ENCODE measurements at places on chromosomes 7 and 10. TPM values are rescaled to one million over a fixed set of nuclear protein-coding genes. Genes with fewer than 3 reads are reported as not detected.

Gene TES
- total RNA-seq, result 17.7 TPM

Gene ANKRD1
- total RNA-seq, result under 0.01 TPM

Gene NANOS1
- total RNA-seq, result 1.2 TPM

Gene OR13A1
- not detected for total RNA-seq

Gene CPA2
- total RNA-seq, result under 0.01 TPM

Gene GPER1
- 1.5 TPM for total RNA-seq

Gene SFRP4
- 54.2 TPM for total RNA-seq

Gene IKZF5
- 3.1 TPM for total RNA-seq

Gene RHOBTB1
- 19.8 TPM for total RNA-seq

Gene PON2
- 43.1 TPM for total RNA-seq

Gene OR2A1
- total RNA-seq, result under 0.01 TPM

Gene LRRC18
- total RNA-seq, result 0.66 TPM

Gene TCAF2
- 1.5 TPM for total RNA-seq

Gene SLC26A5
- total RNA-seq, result not detected

Gene ANKRD7
- total RNA-seq, result 2.8 TPM

Gene STOX1
- under 0.01 TPM for total RNA-seq

Gene GPAM
- 19.3 TPM for total RNA-seq

Gene PMPCB
- total RNA-seq, result 63.4 TPM

Gene SPAM1
- not detected for total RNA-seq

Gene PNLIPRP1
- not detected for total RNA-seq

Gene PRLHR
- total RNA-seq, result not detected

Gene SRRM3
- 1.0 TPM for total RNA-seq

Gene JCAD
- 27.1 TPM for total RNA-seq

Gene TAX1BP1
- total RNA-seq, result 98.6 TPM

Gene CALHM3
- total RNA-seq, result not detected

Gene SPDYE8
- total RNA-seq, result not detected

Gene ANKRD16
- total RNA-seq, result 9.9 TPM

Gene DNAJC12
- 1.8 TPM for total RNA-seq

Gene OR6B1
- not detected for total RNA-seq

Gene FAM25G
- total RNA-seq, result not detected

Gene ADAM8
- total RNA-seq, result 2.0 TPM

Gene SLC26A3
- not detected for total RNA-seq

Gene SPDYE11
- not detected for total RNA-seq

Gene UCMA
- not detected for total RNA-seq

Gene TFR2
- not detected for total RNA-seq

Gene WDFY4
- 0.66 TPM for total RNA-seq

Gene KCNIP2
- 0.77 TPM for total RNA-seq

Gene PLA2G12B
- total RNA-seq, result not detected

Data from fibroblast of lung (primary cell).